ENCODE measurements at places on chromosomes 3 and 15.

- DNase-seq: no peak
Observed at GRCh38 chr3:61955483-61955882, 394.1 kb downstream of the PTPRG start.

DNA sequence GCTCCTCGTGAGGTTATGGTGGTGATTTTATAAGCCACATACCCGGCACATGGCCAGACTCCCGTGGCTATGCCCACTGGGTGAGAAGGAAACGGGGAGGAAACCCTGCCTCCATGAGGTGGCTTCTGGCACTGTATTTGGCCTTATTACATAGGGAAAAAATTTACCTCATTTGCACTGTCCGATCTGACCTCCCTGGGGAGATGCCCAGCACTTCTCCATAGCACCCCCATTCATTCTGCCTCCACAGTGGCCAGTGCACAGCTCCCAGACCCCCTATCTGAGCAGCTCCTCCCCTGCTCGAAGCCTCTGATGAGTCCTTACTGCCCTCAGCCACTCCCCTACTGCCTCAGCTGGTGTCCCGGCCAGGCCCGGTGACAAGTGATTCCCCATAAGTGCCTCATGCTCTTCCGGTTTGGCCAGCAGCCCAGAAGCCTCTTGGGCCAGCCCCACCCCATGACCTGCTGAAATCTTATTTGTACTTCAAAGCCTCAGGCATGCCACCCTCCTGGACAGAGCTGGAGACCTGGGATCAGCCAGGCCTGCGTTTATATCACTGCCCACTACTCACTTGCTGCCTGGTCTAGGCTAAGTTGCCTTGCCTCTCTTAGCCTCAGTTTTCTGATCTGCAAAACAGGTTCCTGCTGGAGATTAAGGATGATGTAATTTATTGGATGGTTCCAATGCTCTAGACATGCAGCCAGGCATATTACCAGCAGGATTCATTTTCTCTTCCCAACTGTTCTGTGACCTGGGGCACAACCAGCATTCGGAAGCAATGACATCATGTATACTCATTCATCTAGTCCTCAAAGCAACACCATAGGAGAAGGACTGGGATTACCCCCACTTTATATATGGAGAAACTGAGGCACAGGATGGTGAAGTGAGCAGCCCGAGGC lies 30.6 kb upstream of the SLC6A6 start:
- peak; percentile 92 for DNase-seq

DNA sequence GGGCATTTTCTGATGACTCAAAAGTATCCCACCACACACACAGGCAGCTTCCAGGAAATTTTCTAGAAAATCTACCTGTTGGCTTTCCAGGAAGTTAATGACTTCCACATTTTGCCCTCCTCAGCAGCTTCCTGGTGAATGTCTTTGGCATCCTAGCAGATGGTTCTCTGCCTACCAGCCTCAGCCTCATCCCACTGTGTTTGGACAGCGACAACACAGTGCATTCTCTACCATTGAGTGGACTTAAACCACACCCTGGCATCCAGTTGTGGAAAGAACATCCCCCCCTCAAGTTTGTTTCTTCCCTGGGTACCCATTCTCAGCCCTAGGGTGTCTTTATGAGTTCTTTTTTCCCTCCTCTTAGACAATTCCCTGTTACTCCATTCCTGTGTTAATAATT lies 50.8 kb upstream of the GADL1 start:
- no peak for DNase-seq

- DNase-seq: no peak
Observed at GRCh38 chr15:78997981-78998499, 53.2 kb upstream of the CTSH start.

DNA sequence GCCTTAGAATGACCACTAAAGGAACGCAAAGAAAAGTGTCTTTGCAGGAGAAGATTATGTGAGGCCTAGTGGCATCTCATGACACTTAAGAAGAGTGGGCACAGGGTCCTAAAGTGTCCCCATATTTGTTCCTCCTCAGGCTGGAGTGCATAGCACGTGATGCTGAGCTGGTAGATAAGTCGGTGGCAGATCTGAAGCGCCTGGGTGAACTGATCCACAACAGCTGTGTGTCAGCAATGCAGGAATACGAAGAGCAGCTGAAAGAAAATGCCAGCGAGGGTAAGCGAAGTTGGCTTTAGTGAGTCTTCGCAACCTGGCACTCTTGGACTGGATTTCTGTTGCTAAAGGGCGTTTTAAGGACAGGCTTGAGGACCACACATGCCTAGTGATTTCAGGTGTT lies 92.6 kb downstream of the CHD2 start:
- no peak for DNase-seq

GRCh38 chr3:62261121-62261520 lies 112.2 kb downstream of the FEZF2 start:
- no peak for DNase-seq

DNA sequence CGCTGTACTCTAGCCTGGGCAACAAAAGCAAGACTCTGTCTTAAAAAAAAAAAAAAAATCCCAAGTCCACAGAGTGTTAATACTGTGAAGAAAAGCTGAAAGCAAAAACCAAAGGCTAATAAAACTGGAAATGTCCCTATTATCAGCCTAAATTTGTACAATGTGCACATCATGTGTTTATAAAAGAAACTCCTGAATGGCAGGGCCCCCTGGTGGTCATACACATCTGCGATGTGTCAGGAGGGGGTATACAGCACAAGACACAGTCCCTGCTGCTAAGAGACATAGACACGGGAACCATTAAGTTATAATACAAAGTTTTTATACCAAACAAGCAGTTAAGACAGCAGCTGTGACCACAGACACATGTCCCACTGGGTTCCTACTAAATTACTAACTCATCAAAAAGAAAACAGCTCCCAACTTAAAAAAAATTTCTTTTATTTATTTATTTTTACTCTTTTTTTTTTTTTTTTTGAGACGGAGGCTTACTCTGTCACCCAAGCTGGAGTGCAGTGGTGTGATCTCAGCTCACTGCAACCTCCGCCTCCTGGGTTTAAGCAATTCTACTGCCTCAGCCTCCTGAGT lies 31.0 kb downstream of the IDH2 start:
- DNase-seq: peak; percentile 88

- no peak for DNase-seq
Observed at GRCh38 chr15:47398594-47398993, 318.7 kb upstream of the SEMA6D start.

DNA sequence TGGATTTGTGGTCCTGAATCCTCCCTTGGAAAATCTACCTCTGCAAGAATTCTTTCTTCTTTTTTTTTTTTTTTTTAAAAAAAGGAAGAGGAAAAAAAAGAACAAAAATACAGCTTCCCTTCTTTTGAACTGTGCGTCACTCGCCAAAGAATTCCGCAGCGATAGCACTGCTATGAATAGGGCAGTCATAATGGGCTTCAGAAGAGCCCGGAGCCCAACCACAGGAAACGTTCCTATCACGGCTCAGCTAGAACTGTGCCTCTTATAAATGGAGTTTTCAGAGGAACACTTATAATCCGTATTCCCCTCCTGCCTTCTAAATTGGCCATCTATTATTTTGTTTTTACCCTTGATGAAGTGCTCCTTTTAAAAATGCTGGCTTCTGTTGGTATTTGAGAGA lies 227.7 kb downstream of the ADAMTS17 start:
- peak; percentile 83 for DNase-seq

DNA sequence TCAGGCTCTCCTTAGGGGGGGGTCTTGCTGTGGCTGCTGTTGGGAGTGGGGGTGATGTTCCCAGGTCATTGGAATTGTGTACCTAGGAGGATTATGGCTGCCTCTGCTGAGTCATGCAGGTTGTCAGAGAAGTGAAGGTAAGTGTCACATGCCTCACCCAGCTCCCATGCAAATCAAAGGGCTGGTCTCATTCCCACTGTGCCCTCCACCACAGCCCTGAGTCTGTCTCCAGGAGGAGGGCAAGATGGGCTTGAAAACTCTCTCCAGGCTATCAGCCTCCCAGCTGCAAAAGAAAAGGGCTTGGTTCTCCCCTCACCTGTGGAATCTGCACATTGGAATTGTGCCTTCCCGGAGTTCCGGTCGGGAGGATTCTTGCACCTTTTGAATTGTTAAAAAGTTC lies 580.5 kb downstream of the NSUN3 start:
- no peak for DNase-seq

DNA sequence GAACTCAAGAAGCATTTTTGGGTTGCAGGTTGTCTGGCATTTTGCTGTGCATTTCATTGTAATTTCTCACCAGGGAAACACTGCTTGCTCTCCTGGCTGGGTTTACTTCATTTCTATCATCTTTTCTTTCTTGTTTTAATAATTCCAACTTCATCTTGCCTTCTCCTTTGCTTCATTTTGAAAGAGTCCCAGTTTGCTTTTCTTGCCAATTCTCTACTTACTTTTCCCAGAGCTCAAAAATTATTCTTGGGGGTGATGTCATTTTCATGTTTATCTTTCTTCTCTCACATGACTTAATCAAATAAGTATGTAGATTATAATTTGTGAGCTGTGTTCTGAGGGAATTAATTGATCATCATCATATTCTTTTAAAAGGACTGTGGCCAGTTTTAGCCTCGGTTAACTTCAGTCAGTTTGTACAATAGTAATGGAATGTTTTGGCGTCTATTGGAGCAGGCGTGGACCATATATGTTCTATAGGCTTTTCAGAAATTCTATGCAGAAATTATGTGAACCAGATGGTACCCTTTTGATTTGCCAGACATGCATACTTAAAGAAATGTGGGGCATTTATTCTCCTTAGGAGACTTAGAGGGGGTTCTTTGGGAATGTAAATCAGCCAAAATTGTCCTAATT lies 30.1 kb downstream of the SH3GL3 start:
- no peak for DNase-seq

DNA sequence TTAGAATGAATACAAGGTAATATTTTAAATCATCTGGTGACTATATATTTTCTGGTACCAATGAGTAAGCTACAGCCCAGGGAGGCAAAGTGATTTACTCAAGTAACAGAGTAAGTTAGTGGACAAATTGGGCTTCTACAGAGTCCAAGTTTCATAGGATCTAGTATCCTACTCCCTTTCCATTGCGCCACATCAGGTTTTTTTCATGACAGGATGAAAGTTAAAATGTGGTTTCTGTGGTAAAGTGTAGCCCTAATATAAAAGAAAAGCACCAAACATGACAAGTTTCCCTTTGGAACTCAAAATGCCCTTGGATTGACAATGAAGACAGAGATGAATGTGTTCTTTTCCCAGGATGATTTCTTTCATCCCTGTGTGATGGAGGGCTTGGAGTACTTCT lies 350.8 kb upstream of the ZNF385D start:
- no peak for DNase-seq

- no peak for DNase-seq
Observed at GRCh38 chr15:69244798-69245197, 53.9 kb upstream of the PAQR5 start.

GRCh38 chr15:101092156-101092866 lies 159.5 kb downstream of the CHSY1 start:
- DNase-seq: no peak

DNA sequence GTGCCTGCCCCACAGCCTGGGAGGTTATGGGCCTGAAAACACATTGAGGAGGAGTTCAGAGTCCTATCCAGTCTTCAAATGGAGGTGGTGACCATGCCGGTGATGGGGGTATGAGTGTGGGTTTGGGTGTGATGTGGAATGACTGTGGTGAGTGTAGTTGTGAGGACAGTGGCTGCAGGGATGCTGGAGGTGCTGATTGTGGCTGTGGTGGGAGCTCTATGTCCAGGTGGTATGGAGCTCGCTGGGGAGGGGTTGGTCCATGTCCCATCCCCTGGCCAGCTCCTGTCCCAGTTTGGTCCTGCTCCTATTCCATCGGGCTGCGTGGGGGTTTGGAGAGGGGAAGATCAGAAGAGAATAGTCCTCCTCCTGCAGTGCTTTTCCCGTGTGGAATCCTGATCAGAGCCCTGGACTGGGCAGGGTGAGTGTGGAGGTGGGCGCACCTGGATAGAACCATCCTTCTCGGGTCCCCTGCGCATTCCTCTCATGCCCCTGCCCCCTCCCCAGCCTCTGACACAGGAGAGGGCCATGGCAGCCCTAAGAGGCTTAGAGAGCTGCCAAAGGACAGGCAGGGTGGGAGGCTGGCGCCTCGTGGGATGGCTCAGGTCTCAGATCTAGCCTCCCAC lies 23.0 kb upstream of the GOLGA6C start:
- DNase-seq: no peak

DNA sequence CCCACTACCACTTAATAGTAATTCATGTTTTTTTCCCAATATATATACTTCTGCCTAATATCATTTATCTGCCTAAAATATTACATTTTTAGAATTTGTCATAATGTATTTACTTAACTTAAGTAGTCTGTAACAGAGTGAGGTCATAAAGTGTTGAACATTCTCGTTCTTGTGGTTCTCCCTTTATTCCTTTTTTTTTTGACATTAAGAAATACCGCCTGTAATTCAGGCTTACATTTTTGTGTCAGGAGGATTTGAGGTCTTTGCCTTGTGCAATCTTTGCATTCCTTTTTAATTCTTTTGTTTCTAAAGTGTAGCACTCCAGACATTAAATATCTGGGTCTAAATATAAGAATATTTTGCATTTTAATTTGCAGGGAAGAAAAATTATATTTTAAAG lies 315.4 kb downstream of the PTPRG start:
- DNase-seq: no peak

GRCh38 chr3:155407331-155407730 lies 113.8 kb upstream of the STRIT1 start:
- no peak for DNase-seq

DNA sequence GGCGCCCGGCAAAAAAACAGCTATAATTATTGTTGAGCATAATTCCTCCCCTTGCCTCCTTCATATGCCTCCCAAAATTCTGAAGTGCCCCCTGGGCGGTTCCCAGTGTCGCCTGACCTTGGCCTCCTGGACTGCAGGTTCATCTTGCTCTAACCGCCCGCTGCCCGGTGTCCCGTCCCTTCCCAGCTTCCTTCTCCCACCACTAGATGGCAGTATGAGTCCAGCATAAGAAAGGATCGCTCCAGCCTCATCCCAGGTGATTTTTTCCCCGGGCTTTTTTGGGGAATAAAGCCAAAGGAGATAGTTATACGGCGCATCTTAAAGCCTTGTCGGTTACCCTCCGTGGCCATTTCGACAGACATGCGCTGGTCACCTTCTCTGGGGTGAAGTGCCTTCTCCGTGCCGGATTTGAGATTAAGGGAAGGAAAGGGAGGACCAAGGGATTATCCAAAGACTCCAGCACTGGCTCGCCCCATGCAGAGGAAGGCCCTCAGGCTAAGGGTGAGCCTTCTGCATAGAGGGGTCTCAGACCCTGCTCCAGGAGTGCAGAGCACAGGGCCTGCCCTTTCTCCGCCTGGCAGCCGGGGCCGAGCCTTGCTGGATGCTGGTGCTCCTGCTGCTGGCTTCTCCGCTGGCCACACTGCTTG lies 45.8 kb upstream of the TRA2B start:
- DNase-seq: peak; percentile 68

- no peak for DNase-seq
Observed at GRCh38 chr3:63969876-63970275, 53.4 kb downstream of the PSMD6 start.

DNA sequence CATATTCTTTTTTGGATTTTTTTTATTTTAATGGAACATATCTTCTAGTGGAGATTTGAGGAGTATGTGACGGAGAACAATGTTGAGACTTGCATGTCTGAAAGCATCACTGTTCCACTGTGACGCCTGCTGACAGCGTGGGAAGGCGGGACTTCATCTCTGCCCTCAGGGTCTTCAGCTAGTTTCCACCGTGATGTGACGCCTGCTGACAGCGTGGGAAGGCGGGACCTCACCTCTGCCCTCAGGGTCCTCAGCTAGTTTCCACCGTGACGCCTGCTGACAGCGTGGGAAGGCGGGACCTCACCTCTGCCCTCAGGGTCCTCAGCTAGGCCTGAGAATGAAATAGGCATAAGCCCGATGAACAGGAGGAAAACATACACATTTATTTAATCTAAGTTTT lies 70.7 kb downstream of the LMLN start:
- DNase-seq: no peak
